ENCODE measurements at places on chromosomes 16 and 17. TPM values are rescaled to one million over a fixed set of nuclear protein-coding genes. Genes with fewer than 3 reads are reported as not detected.

Gene KRT36
- total RNA-seq = not detected

Gene KRT33A
- not detected for total RNA-seq

Gene DLX4
- total RNA-seq = 0.16 TPM

Gene B4GALNT2
- total RNA-seq = 0.03 TPM

Gene SCARF1
- total RNA-seq = 10.9 TPM

Gene ATP2C2
- not detected for total RNA-seq

Gene SLFN14
- 0.08 TPM for total RNA-seq

Gene POLR3K
- total RNA-seq = 9.2 TPM

Gene SAT2
- 60.3 TPM for total RNA-seq

Gene MRPL58
- total RNA-seq = 39.3 TPM

Gene HCRT
- total RNA-seq = not detected

Gene C16orf96
- 0.11 TPM for total RNA-seq

Gene FBXL19
- total RNA-seq = 8.0 TPM

Gene MT1A
- 1.5 TPM for total RNA-seq

Gene ST6GALNAC2
- total RNA-seq = 6.2 TPM

Gene VASN
- 6.3 TPM for total RNA-seq

Gene KRT27
- total RNA-seq = not detected

Gene VKORC1
- total RNA-seq = 42.1 TPM

Gene CRYBA1
- not detected for total RNA-seq

Gene KRT10
- 45.2 TPM for total RNA-seq

Gene TBX6
- total RNA-seq = 0.57 TPM

Gene NUP88
- total RNA-seq = 45.1 TPM

Gene RPGRIP1L
- 2.8 TPM for total RNA-seq

Gene CCDC200
- not detected for total RNA-seq

Gene HS3ST3A1
- total RNA-seq = 3.2 TPM

Measured in cardiac septum (tissue), 1 donor.